ENCODE measurements at places on chromosomes 16 and 17. TPM values are rescaled to one million over a fixed set of nuclear protein-coding genes. Genes with fewer than 3 reads are reported as not detected.
A peak's percentile ranks its signal among the peaks of the same experiment; 100 is the strongest.

- H3K27ac ChIP-seq: no peak overlapping the region
- DNase-seq: no peak
- H3K36me3 ChIP-seq: no peaks in the 10 kb centered on the region
- H3K4me1 ChIP-seq: peaks cover 10% of the 10 kb centered on the region
- no peaks in the 10 kb centered on the region for H3K27me3 ChIP-seq
Measured at GRCh38 chr17:72569148-72569946, 448.5 kb downstream of the SOX9 start.

DRC7 gene
- total RNA-seq: not detected

KRT20 gene
- total RNA-seq: not detected

PER1 gene
- total RNA-seq: 3.4 TPM

GRCh38 chr17:83151442-83152226 lies 72.2 kb downstream of the METRNL start:
- H3K4me1 ChIP-seq: peaks cover 10% of the 10 kb centered on the region
- H3K4me3 ChIP-seq: no peak overlapping the region
- no peak overlapping the region for H3K27ac ChIP-seq
- peaks cover 8% of the 10 kb centered on the region for H3K27me3 ChIP-seq
- H3K36me3 ChIP-seq: no peaks in the 10 kb centered on the region

DNA sequence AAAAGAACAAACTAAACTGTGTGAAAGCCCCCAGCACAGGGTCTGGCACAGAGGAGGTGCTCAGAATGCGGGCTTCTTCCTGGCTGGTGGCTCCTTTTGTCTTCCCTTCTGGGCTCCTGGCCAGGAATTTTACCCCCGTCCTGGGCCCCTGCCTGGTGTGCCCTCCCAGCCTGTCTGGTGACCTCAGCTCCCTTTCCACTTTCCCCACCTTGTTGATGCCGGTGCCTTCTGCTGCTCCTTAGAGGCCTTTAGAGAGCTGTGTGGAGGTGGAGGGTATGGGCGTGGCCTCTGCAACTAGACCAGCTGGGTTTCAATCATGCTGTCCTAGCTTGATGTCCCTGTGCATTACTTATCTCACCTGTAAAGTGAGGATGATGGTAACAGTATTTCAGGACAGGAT lies 16.8 kb downstream of the PIRT start:
- no peaks in the 10 kb centered on the region for H3K4me1 ChIP-seq
- H3K4me3 ChIP-seq: no peak overlapping the region
- no peak for DNase-seq
- no peaks in the 10 kb centered on the region for H3K36me3 ChIP-seq

GRCh38 chr17:40345994-40346764 lies 18.4 kb downstream of the GJD3 start:
- H3K27me3 ChIP-seq: no peaks in the 10 kb centered on the region
- H3K27ac ChIP-seq: peak overlapping the region; percentile 87
- peak overlapping the region; percentile 82 for H3K4me3 ChIP-seq
- H3K36me3 ChIP-seq: peaks cover 23% of the 10 kb centered on the region
- peaks cover 59% of the 10 kb centered on the region for H3K4me1 ChIP-seq

GRCh38 chr16:10368969-10369551 lies 16.8 kb upstream of the ATF7IP2 start:
- no peak for DNase-seq
- H3K27me3 ChIP-seq: no peaks in the 10 kb centered on the region
- no peak overlapping the region for H3K4me3 ChIP-seq
- no peak overlapping the region for H3K27ac ChIP-seq
- H3K36me3 ChIP-seq: no peaks in the 10 kb centered on the region

NXN gene
- total RNA-seq: 52.5 TPM

GRCh38 chr16:57670196-57670595 lies 2.1 kb downstream of the ADGRG3 start:
- no peaks in the 10 kb centered on the region for H3K36me3 ChIP-seq
- no peak overlapping the region for H3K4me3 ChIP-seq
- H3K27me3 ChIP-seq: peaks cover 47% of the 10 kb centered on the region
- no peaks in the 10 kb centered on the region for H3K4me1 ChIP-seq
- H3K27ac ChIP-seq: no peak overlapping the region

DNA sequence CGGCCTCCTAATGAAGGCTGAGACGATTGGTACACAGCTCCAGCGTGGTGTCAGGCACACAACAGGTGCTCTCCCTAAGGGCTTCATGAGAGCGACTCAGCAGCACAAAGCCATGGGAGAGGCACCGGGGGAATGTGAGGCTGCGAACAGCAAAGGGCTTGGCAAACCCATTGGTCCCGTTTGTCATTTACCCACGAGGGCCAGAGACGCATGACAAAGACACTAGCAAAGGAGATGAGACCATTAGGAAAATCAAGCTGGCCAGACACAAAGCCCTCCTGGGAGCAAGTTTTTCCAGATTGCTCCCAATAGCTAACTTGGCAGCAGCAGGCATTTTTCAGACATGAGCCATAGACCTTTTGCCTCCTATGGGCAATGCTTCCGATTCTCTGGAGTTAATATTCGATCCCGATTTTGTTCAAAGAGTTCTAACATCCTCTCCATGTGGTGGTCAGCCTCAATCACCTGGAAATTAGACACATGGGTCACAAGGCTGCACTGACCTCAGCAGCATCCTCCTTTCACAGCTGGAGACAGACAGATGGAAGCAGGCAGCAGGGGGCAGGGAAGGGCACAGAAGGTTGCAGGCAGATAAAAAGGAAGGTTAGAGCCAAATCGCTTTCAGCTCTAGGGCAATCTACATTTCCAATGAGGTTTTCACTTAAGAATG lies 38.2 kb downstream of the TK2 start:
- no peaks in the 10 kb centered on the region for H3K27me3 ChIP-seq
- peaks cover 3% of the 10 kb centered on the region for H3K36me3 ChIP-seq
- DNase-seq: peak; percentile 72
- H3K27ac ChIP-seq: peak overlapping the region; percentile 37
- H3K4me3 ChIP-seq: no peak overlapping the region

KRT25 gene
- not detected for total RNA-seq

GRCh38 chr16:73288520-73288919 lies 240.6 kb upstream of the ZFHX3 start:
- no peaks in the 10 kb centered on the region for H3K4me1 ChIP-seq
- no peak overlapping the region for H3K4me3 ChIP-seq

- no peaks in the 10 kb centered on the region for H3K4me1 ChIP-seq
- DNase-seq: no peak
- H3K27me3 ChIP-seq: peaks cover 26% of the 10 kb centered on the region
- no peak overlapping the region for H3K27ac ChIP-seq
- H3K4me3 ChIP-seq: peak overlapping the region; percentile 9
Measured at GRCh38 chr17:75588596-75589011, 1.0 kb downstream of the MYO15B start.

Data from IMR-90 (cell line).